ENCODE measurements at places on chromosomes 7 and 10.

DNA sequence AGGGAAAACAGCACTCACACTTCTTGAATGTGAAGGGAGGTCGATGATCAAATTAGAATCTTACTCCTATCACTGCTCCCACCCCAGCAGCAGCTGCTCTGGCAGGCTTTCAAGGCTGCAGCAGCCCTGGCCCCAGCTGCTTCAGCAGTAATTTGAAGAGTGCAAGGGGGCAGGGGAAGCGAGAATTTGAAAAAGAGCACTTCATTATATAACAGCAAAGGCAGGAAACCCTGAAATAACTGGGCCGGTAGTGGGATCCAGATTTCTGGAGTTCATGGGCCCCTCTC is 44.9 kb downstream of the MYPN start:
- DNase-seq = no peak

DNA sequence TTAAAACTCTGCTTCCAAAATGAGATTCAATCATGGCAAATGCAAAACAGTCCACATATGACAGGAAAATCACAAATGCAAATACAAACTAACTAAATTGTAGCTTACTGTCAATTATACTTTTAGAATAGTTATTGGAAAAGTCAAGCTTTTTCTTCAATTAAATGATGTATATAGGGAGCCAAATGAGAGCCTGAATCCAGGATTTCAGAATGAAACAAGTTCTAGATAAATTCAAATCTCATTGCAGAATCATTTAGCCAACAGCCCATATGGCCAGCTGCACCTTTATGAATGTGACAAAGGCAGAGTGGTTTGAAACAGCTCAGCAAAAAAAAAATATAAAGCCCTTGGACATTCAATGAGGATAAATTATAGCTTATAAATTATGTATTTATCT is 82.2 kb upstream of the SCIN start:
- no peak for DNase-seq

GRCh38 chr10:5349362-5349761 is 15.4 kb upstream of the UCN3 start:
- DNase-seq = no peak

DNA sequence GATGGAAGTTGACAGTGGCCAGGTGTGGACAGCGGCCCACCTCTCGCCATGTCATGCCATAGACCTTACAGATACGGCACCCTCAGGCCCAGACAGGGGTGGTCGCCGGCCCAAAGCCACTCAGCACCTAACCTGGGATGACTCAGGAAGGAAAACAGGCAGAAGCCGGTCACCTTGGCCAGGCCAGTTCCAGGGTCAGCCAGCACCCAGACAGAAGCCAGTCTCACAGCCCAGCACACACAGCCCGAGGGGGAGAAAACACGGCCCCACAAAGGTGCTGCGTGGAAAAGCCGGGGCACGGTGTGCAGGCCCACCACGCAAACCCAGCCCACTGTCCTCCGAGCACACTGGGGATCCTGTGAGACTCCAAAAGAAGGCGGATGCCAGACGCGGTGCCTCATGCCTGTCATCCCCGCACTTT is 95.2 kb upstream of the DNAAF5 start:
- DNase-seq = no peak

DNA sequence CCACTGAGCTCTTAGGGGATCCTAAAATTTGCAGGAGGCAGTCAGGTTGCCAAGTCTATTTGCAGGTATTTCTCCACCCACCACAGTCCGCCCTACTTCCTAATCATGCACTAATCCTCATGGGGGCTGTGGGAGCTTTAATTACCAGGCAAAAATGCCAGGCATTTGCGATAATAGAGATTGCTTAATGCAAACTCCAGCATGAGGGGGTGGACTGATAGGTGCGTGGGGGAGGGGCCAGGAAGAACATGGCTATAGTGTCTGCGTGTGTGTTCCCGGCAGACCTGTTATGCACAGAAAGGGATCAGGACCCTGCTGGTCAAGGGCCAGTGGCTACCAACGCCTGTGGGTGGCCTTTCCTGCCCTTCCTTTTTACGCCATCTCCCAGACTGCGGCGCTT is 15.6 kb upstream of the AQP1 start:
- DNase-seq = no peak

Data from esophagus squamous epithelium (tissue), 5 donors.